ENCODE measurements at places on chromosomes 7 and 10.

DNA sequence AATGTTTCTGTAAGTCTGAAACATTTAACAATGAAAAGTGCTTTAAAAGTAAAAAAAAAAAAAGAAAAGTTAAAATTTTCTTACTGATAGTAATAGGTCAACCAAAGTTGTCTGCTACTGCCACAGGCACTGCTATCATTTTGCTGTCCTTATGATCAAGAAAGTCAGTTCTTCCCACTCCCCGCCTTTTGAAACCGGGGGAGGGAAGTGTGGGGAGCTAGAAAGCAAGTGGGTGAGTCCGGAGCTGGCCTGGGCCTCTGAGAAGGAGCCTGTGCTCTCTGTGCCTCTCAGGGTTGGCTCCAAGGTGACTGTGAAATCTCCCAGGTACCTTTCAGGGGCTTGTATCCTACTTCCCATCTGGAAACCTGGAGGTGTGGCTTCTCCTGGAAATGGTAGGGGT is 7.3 kb downstream of the C7orf57 start:
- no peak for DNase-seq

GRCh38 chr10:26221541-26221940 is 5.0 kb downstream of the GAD2 start:
- DNase-seq = no peak

DNA sequence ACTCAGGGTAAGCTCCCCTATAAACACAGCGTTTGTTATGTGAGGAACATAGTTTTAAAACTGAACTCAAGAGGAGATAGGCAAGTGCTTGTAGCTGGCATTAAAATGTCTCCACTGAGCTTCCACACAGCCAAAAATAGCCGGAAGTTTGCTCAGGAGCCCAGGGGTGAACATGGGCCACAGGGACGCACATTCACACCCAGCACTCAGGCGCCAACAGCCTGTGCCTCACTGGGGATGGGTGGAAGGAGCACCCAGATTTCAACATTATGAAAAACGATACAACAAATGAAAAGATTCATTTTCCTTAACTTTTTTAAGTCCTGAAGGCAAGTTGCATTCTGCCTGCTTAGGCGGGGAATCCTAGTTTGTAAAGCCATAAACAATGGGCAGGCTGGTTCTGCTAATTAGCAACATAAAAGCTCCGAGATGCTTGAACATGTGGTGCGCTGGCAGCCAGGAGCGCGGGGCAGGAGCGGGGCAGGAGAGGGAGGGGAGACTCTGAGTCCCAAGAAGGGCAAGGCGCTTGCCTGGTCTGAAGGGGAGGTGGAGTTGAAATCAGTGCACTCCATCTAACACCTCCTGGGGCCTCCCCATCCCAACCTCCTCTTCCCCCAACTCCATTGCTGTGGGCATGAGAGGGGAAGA is 235.9 kb downstream of the COBL start:
- DNase-seq = no peak

GRCh38 chr10:23053036-23053435 is 42.3 kb upstream of the MSRB2 start:
- DNase-seq = no peak

DNA sequence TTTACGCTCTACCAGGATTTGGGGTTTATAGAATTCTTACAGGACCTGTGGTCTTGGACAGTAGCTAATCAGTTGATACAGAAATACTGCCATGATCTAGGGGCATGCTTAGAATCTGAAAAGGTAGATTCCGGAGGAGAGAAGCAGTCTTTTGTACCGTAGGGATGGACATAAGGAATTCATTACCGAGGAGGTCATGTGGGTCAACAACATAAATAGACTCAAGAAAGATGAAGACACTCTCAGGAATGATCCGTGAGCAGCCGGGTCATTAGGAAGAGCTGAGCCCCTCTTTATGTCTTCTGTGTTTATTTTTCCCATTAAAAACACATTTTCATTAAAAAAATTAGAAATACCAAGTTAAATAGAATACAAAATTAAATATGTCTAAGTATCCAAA is 160.1 kb upstream of the TNS3 start:
- no peak for DNase-seq

- no peak for DNase-seq
These were observed 106.2 kb downstream of the ZMYND11 start for GRCh38 chr10:241451-241850.

DNA sequence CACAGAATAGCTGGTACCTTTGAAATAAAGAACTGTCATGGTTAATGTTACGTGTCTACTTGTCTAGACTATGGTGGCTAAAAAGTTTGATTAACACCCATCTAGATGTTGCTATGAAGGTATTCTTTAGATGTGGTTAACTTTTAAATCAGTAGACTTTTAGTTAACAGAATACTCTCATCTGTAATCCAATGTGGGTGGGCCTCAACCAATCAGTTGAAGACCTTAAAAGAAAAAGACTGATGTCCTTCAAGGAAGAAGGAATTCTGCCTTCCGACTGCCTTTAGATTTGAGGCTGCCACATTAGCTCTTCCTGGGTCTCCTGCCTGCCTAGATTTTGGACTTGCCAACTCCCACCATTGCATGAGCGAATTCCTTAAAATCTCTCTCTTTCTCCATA is 113.0 kb upstream of the CACUL1 start:
- DNase-seq = no peak

GRCh38 chr10:114271075-114271778 is 32.2 kb downstream of the VWA2 start:
- DNase-seq = no peak

- no peak for DNase-seq
These were observed 14.3 kb downstream of the PTPRN2 start for GRCh38 chr7:158573310-158573709.

Measured in ovary (tissue), 10 donors.